ENCODE measurements at places on chromosomes 1 and 21.

GRCh38 chr1:239287296-239287695, 99.1 kb upstream of the CHRM3 start:
- no peak for DNase-seq

- DNase-seq: no peak
Observed at GRCh38 chr1:157134442-157134841, 3.8 kb downstream of the ETV3 start.

- DNase-seq: no peak
Observed at GRCh38 chr1:10299151-10299550, 88.8 kb downstream of the KIF1B start.

DNA sequence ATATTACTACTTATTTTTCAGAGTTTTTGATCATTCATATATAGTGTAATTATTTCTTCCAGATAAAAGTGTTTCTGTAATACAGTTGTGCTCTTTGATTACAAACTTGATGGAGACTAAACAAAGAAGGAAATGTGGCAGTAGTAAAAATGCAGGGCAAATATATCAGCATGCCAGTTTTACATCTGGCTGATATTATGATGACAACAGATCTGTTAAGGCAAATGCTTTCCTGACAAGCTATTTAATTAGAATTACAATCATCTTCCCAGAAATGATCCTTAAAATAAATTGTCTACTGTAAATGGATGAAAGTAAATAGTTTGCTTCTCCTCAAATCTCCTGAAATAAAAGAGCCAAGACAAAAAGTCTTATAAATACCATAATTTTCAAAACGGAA, 1659.8 kb downstream of the BRINP3 start:
- DNase-seq: no peak
